ENCODE measurements at places on chromosomes 3 and 15. TPM values are rescaled to one million over a fixed set of nuclear protein-coding genes. Genes with fewer than 3 reads are reported as not detected.

DNA sequence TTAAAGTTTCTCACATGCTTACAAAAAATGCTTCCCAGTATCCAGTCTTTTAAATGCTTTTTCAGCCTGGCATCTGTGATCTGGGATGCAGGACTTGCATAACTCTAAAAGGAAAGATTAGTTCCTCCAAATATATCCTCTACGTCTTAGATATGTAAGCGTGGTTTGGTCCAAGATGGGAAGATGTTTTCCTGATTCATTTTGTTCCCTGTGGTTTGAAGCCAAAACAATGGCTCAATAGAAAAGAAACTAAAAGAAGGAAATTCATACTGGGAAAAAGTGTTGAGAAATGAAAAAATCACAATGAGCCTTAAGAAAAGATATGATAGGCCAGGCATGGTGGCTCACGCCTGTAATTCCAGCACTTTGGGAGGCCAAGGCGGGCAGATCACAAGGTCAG, 1002.8 kb downstream of the NAALADL2 start:
- H3K4me3 ChIP-seq: no peak overlapping the region
- H3K4me1 ChIP-seq: no peaks in the 10 kb centered on the region
- DNase-seq: no peak
- no peak overlapping the region for H3K27ac ChIP-seq

- no peaks in the 10 kb centered on the region for H3K36me3 ChIP-seq
- no peak for DNase-seq
- no peak overlapping the region for H3K4me3 ChIP-seq
- peak overlapping the region; percentile 11 for H3K27ac ChIP-seq
- no peaks in the 10 kb centered on the region for H3K27me3 ChIP-seq
These were observed 47.1 kb downstream of the GOLIM4 start for GRCh38 chr3:168048414-168049330.

DNA sequence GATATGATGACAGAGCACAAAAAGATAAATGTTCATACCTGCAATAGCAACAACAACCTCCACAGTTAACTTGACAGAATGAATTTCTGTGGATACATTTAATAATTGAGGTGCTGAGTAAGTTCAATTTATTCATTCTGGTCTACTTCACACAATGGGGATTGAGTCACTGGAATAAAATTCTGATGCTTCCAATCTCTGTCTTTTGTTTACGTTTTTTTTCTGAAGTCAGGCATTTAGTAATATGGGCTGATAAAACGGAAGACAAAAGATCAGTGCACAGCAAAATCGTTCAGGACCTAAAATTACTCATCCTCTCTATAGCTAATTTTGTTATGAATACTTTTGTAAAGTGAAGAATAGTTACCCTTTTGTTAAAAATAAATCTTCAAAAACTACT, 565.9 kb upstream of the CCDC54 start:
- H3K27me3 ChIP-seq: no peaks in the 10 kb centered on the region
- no peaks in the 10 kb centered on the region for H3K36me3 ChIP-seq
- H3K4me3 ChIP-seq: no peak overlapping the region
- no peaks in the 10 kb centered on the region for H3K4me1 ChIP-seq
- no peak for DNase-seq

TMEM89 gene
- not detected for total RNA-seq

GRAMD1C gene
- 0.58 TPM for total RNA-seq
